ENCODE measurements at places on chromosomes 3 and 15.

DNA sequence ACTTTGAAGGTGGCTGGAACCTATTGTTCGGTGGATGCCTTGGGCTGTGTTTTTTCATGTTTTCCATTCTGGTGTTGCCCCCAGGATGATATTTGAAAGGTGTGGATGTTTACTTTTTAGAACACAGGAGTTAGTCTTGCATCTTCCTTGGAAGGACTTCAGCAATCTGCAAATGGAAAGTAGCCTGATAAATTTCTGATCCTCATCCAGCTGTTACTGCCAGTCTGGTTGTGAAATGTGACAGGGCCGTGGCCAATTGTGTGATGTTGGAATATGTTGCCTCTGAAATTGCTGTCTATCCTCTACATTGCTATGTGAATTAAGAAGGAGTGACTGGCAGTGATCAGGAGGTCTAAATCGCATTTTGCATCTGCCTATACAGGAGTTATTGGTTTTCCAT lies 382.5 kb upstream of the C2CD4B start:
- DNase-seq, result no peak

DNA sequence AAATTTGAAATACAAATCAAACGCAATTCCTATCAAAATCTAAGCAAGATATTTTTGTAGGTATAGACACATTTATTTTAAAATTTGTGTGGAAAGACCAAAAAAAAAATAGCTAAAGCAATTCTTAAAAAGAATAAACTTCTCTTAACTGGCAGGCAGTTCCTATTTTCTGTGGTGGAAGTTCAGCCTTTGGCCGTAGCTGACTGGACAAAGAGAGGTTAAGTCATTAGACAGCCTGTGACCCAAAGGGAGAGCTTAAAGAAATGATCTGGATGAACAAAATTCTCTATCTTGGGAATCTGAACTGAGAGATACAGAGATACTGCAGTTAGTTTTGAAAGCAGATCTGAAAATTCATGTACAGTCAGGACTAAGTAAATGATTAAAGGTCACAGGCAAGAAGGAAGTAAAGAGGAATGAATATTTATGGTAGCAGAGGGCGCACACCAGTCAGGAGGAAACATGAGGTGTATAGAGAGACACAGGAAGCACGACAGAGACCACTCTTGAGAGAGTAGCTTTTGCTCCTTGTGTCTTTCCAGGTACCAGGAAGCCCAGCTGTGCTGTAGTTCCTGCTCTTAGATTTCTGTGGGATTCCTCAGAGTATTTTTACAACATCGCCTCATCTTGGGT lies 57.5 kb downstream of the TPRG1 start:
- DNase-seq, result no peak

GRCh38 chr3:107443461-107443860 lies 66.2 kb downstream of the CCDC54 start:
- no peak for DNase-seq

DNA sequence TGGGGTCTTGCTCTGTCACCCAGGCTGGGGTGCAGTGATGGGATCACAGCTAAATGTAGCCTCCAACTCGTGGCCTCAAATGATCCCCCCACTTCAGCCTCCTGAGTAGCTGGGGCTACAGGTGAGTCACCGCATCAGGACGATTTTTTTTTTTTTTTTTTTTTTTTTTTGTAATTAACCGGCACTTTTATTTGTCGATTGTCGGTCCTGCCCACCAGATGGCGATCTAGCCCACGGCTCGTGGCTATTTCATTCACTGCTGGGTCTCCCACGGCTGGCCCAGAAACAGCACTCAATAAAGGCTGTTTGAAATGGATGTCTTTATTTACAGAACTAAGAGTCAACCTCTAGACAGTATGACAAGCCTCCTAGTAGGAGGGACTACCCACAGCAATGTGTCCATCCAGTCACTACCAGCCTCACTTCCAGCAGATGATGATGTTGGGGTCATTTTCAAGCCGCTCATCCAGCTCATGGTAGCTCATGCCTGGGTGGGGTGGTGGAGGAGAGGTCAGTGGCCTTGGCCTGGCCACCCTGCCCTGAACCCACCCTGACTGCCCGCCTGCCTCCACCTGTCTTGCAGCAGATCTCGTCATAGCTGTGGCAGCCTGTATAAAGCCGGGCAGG lies 1.8 kb upstream of the ZMYND10 start:
- no peak for DNase-seq

DNA sequence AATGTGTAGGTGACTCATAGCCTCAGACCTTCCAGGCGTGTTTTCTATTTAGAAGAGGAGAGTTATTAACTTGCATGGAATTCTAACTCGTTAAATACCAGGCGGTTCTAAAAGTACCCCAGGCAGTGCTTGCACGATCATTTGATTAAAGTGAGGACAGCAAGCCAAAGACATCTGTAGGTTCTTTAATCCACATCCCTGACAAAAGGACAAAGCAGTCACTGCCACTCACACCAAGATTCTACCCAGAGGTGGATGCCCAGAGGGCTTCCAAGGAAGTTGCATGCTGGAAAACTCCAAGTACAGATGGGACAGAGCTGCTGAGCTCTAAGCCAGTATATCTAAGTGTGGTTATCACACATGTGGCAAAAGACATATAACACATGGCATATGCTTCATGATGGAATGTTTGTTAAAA lies 372.1 kb downstream of the ROBO2 start:
- DNase-seq, result peak; percentile 47

GRCh38 chr15:57914350-57915055 lies 151.0 kb downstream of the ALDH1A2 start:
- no peak for DNase-seq

DNA sequence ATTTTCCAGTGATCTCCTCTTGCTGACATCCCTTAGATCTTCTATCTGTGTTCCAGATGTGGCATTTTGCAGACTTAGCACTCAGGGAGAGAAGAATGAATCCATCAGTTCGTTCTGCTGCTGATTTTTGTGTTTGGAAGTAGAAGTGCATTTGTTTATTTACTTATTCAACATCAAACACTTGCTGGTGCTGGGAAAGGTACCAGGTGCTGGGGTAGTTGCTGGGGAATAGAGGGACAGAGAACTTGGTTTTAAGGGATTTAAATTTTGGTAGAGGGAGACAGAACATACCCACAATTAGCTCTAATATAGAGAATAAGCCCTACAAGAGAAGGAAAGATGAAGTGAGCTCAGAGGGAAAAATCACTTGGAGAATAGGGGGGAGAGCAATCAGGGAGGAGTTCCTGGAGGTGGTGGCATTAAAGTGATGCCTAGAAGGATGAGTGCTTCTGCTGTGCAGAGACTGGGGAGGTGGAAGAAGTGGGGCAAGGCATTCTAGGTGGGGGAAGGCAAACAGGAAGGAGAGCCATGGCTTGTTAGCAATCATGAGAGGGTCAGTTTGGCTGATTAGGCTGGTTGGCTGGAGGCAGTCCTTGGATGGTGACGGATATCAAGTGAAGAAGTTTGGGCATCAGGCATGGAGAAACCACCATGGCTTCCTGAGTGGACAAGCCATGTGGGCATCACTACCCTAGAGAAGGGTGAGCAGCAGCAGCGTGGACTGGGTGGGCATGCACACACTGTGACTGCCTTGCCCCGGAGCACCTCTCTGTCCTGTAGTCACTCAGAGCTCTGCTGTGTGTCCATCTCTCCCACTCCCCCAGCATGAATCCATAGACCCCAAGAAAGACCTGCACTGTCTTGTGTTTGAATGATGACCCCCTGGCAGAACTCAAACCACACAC lies 197.3 kb downstream of the OPA1 start:
- no peak for DNase-seq

- no peak for DNase-seq
Measured at GRCh38 chr3:61595826-61596225, 34.5 kb downstream of the PTPRG start.

DNA sequence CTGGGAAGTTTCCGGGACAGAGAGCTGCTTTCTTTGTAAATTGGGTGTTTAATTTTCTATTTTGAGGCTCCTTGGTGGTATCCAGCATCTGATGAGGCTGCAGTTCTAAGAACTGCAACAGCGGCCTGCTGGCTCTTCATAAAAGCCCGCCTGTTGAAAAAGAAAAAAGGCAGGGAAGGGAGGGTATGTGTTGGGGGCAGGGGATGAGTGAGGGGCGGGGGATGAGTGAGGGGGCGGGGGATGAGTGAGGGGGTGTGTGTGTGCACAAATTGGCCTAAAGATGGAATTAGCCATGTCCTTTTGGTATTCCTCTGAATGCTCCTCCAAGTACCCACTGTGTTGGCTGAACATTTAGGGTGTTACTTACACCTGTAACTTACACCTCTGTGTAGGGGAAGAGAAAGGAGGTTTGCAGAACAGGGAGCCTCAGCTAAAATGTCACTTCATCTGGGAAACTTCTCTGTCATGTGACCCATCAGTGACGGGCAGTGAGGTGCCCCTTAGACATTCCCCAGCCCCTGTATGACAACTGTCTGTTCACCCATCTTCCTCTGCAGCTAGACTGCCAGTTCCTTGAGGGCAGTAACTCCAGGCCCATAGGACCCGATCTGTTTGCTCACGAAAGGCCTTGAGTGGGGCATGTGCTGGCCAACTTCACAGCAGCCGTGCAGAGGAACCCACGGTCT lies 57.6 kb downstream of the LRIG1 start:
- DNase-seq, result no peak

GRCh38 chr3:111352585-111352984 lies 189.4 kb upstream of the CD96 start:
- no peak for DNase-seq

- no peak for DNase-seq
Measured at GRCh38 chr3:112362221-112362620, 29.3 kb downstream of the CD200 start.

GRCh38 chr3:160376681-160377080 lies 22.3 kb downstream of the IFT80 start:
- no peak for DNase-seq

- DNase-seq, result no peak
Measured at GRCh38 chr3:157921811-157922210, 184.4 kb downstream of the SHOX2 start.

DNA sequence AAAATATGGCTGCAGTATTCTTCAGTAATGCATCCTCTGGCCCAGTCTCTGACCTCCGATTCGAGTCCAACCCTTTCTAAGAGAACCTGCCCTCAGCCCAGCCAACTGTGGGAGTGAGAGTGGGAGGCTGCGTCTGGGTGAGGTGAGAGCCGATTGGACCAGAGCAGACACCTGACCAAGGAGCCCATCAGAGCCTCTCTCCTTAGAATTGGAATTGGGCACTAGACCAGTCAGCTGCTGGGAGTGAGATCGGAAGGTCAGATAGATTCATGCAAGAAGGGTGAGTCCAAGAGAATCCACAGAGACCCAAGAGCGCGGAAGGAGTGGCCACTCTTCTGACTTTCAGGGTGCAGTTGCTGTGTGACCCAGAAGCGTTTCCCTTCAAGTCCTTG lies 10.2 kb downstream of the RASL12 start:
- DNase-seq, result no peak

GRCh38 chr3:14914779-14915117 lies 32.6 kb upstream of the NR2C2 start:
- no peak for DNase-seq

DNA sequence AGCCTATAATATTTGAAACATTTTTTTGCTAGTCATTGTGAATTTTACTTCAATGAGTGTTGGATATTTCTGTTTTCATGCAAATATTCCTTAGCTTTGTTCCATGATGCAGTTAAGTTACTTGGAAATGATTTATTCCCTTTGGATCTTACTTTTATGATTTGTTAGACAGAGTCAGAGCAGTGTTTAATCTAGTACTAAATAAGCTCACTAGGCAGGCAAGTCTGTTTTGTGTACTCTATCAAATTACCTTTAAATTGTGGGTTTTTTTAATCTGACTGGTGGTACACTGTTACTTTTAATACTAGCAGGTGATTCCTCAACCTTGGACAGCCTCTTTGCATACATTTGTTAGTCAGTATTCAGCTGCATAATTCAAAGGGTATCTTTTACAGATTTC lies 173.3 kb upstream of the MBNL1 start:
- DNase-seq, result no peak

GRCh38 chr3:118537454-118537853 lies 497.2 kb downstream of the IGSF11 start:
- DNase-seq, result no peak

GRCh38 chr15:56366211-56366610 lies 985 bp downstream of the TEX9 start:
- no peak for DNase-seq
